Stimulated activated CD4-positive, alpha-beta T cell treated with anti-CD3 and anti-CD28 coated beads, Interleukin-15, amount 100 ng/mL, for 1 hour (primary cell): ENCODE measurements at places on chromosomes 4 and X.

DNA sequence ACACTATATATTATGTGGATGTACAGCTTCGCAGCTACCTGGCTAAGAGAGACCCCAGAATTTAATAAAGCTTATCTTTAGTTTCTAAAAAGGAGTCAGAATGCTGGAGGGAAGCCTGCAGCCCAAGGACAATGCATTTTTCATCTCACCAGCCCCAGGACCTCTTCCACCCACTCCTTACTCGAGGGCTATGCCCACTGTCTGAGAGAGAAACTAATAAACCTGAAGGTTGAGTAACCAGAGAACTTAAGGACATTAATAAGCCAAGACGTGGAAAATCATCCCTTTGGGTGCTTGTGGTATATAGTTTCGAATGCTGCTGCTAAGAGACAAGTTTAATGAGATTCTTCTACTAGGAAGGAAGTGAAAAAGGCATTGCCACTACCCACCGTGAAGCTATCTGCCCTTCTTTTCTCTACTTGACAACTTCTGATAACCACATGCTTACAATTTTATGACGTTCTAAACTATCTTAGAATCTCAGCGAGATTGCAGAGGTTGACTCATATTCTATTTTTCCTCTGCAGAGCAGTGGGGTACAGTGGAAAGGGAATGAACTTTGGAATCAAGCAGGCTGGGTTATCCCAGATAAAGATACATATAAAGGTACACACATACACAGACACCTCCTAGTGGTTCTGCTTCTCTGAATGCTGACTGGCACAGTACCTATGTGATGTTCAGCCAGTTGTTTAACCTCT is 3.3 kb downstream of the RELL1 start:
- DNase-seq = no peak

GRCh38 chr4:127362686-127363085 is 270.1 kb upstream of the INTU start:
- no peak for DNase-seq

DNA sequence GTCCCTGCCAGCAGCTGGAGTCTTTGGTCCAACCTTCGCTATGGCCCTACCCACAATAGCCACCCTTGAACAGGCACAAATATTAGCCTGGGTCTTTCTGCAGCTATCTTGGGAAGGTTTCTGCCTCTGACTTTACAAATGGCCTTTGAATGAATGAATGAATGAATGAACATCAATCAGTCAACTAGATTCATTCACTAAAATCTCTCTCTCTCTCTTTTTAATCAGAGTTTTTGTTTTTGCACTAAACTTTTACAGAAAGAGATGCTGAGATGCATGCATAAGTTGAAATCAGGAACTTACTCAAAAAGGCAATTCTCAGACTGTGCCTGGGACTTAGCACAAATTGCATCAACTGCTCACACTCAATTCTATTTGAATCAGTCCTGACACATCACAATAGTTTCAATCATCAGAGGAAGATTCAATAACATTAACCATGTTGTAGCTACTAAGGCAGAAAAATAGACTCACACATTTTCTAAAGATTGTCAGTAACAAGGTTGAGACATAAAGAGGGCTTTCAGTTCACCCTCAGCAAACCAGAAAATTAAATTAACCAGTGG is 55.0 kb downstream of the ANXA3 start:
- DNase-seq = no peak

DNA sequence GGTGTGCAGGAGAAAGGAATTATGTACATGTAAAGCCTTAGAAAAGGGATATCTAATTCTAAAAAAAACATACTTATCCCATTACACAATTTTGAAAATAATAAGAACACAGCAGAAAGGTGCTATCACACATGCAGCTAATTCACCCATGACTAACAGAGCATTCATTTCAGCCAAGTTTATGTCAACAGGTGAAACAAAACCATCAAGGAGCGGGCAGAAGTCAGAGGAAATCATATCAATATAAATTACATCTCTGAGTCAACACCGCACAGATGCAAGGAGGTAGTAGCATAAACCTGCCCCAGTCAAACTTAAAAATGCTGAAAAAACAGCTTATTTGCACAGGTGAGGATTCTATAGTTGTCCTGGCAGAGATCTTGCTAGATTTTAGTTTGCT is 197.9 kb downstream of the PRDM5 start:
- DNase-seq = no peak

- no peak for DNase-seq
Measured at GRCh38 chr4:38223306-38223705, 263.1 kb downstream of the PTTG2 start.

DNA sequence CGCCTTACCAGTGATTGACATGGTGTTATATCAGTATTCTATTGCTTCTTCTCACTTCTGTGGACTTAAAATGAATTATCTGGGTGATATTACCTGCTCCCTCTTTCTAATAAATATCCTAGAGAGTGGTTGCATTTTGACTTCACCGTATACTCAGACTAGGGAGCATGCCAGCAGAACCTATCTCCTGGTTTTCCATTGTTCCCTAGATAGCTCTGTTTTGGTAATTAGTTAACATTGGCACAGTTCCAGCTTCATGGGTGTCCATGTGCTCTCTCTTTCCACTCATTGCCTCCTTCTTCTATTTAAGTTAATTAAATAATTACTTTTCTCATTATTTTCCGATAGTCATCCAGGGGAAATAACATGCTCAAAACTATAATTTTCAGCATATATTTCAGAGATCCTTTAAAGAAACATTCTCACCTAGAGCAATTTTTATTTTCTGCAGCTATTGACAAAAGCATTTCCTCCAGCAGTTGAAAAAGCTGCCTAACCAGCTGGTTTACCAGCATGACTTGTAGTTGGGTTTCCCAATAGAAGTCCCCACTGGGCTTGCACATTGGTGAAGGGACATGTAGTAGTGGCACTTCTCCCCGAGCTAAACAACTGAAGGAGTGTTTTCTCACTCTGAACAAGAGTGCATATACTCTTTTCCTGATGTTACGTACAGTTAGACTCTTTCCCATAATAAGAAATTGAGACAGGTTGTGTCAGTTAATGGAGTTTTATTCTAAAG is 27.9 kb upstream of the PAPSS1 start:
- no peak for DNase-seq
